Stimulated activated CD8-positive, alpha-beta memory T cell treated with anti-CD3 and anti-CD28 coated beads, Interleukin-7, amount 100 ng/mL, for 1 hour (primary cell): ENCODE measurements at places on chromosomes 1 and 21.

DNA sequence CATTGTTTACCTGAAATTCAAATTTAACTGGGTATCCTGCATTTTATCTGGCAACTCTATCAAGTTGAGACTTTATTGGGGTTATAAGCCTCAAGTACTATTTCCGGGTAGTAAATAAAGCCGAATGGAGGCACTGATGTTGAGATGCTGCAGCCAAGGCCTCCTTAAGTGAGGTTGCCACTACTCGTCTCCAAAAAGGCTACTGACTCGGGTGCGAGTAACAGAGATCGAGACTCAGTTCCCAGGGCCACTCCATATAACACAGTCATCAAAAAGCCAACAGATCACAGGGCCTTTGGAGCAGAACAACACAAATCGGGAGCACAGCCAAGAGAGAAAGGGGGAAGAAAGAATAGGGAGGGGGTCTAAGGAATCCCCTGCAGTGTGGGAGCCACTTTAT lies 524 bp downstream of the COPA start:
- DNase-seq, result no peak

- no peak for DNase-seq
Measured at GRCh38 chr1:6907676-6908434, 122.6 kb downstream of the CAMTA1 start.

DNA sequence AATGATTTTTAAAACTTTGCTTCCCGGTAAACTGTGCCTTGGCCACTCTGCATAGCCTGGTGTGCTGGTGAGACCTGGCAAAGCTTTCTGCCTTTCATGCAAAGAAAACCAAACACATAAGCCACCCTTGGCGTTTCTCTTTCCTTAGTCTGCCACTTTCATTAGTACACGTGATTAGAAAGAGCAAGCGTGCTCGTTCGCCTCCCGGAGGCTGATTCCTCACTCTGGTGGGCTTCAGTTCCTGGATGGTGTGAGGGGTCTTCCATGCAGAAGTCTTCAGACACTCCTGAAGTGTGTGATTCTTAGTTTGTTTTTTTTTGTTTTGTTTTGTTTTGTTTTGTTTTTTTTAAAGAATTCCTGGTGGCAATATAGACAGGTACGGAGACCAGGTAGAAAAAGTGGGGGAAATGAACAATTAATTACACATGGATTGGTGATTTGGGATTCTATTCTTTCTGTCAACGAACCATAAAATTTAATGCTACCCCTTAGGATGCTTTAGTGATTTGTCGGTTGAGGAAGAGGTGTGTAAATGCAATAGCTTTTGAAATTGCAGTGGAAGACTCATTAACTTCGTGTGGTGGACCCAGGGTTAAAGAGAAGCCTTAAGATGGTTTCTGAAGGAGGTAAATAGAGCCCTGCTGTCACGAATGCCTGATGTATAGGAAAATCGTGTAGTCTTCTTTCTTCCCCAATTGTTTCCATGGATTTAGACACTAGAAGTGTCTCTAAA lies 2.1 kb downstream of the GALNT2 start:
- DNase-seq, result no peak

- no peak for DNase-seq
Measured at GRCh38 chr21:44555200-44555875, 3.3 kb downstream of the KRTAP10-3 start.

- DNase-seq, result no peak
Measured at GRCh38 chr1:22176258-22176657, 33.4 kb upstream of the WNT4 start.

- DNase-seq, result no peak
Measured at GRCh38 chr1:215267495-215267894, 185.0 kb downstream of the KCNK2 start.

DNA sequence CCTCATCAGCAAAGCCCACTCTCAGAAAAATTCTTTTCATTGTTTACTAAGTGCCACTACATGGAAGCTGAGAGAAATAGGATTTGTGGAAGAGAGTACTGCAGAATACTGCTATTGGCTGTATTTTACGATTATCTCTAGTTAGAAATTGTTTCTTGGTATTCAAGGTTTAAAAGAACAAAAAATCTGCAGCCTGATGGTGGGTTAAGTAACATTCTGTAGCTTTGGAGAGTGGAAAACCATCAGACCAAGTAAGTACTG lies 27.3 kb downstream of the PTTG1IP start:
- no peak for DNase-seq

DNA sequence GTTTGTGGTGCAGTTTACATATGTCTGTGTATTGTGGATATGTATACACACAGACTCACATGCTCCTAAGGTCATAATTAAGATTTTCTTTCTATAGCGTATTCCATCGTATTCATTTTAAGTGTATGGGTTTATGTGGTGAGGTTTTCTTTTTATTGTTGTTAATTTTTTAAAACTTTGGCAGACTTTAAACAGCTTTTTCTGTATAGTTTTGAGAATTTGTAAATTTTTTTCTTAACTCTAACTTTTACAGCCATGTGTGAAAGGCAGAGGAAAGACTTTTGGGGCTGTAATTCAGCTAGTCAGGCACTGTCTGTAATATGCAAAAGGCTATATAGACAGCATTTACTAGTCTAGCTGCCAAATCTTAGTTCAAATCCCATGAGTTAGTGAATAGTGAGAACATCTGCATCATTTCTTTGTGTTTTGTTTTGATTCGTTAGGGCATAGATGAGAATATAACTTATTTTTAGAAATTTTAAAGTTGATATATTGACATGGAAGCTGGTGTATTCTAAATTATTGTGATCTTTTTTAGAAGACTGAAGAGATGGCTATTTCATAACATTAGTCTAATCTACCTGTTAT lies 2.3 kb downstream of the MAGI3 start:
- no peak for DNase-seq

DNA sequence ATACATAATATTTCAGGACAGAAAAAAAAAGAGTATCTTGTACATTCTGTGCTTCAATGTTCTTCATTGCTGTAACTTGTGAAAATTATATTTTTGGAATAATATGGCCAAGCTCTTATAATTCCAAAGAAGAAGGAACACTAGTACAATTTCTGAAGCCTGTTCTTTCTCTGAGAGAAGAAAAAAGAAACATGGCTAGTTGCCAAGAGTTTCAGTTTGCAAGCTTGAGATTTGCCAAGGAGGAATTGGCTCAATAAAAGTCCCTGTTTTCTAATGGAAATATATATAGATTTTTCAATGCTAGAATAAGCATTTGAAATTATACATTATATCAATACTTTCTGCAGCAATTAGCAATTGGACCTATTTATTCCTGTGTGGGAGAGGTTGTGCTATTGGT lies 285.2 kb upstream of the NEGR1 start:
- DNase-seq, result no peak

- DNase-seq, result no peak
Measured at GRCh38 chr1:239930686-239931262, 160.9 kb upstream of the FMN2 start.

DNA sequence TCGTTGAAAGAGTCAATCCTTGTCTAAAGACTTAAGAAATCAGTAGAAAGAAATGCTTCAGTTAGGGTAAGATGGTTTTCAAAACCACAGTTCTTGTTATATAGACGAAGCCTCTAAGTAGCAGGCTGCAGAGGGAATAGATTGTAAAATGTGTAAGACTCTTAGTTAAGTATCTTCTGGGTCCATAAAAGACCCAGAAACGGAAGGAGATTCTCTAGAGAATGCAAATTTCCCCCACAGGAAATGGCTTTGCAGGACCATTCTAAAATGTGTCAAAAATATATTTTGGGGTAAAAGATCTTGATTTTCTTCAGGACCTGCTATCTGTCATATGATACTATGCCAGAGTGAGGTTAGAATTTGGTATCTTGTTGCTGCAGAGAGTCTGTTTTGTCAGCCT lies 13.4 kb downstream of the OR2T1 start:
- no peak for DNase-seq

GRCh38 chr1:198907423-198907746 lies 268.5 kb downstream of the PTPRC start:
- no peak for DNase-seq

GRCh38 chr1:229068270-229068987 lies 202.5 kb upstream of the RAB4A start:
- no peak for DNase-seq

DNA sequence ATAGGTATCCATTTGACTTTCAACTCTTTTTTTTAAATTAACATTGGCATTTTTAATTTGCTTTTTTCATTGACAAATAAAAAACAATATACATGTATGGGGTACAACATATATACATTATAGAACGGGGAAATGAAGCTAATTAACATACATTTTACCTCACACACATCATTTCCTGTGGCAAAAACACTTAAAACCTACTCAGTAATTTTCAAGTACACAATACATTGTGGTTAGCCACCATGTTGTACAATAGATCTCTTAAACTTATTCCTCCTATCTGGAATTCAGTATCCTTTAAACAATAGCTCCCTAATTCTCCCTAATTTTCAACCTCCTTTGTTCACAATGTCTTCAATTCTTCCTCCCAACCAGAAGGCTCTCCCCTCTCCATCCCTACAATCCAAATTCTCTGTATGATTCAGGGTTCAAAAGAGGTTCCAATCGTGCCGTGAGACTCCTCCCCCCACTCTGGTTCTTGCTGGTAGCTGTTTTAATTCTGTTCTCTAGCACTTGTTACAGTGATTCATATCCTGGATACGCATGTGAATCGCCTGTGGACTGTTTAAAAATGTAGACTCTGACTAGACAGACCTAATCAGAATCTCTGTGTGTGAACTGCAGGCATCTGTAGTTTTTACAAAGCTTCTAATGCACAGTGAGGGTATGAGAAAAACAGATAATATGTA lies 87.6 kb upstream of the DUSP10 start:
- no peak for DNase-seq

DNA sequence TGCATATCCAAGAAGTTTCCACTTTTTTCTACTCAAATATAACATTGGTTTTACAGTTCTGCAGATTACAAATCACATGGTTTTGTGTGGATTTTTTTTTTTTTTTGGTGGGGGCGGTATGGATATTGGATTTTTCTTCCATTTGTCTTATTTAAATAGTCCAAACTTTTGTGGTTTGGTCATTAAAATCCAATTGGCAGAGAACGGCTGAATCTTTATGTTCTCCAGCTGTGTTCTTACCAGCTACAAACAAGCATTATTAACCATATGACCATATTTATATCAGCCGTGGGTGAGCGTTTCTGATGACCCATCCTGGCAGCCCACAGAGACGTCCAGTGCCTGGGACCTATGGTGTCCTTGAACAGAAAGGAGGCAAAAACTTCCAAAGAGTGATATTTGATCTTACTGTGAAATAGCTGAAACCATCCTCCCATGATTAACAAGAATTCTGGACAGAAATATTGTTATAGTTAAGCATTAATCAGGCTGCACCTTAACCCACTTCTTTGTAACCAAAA lies 200.4 kb downstream of the LYPLAL1 start:
- DNase-seq, result no peak

GRCh38 chr21:35597750-35598339 lies 462.5 kb downstream of the SETD4 start:
- no peak for DNase-seq

DNA sequence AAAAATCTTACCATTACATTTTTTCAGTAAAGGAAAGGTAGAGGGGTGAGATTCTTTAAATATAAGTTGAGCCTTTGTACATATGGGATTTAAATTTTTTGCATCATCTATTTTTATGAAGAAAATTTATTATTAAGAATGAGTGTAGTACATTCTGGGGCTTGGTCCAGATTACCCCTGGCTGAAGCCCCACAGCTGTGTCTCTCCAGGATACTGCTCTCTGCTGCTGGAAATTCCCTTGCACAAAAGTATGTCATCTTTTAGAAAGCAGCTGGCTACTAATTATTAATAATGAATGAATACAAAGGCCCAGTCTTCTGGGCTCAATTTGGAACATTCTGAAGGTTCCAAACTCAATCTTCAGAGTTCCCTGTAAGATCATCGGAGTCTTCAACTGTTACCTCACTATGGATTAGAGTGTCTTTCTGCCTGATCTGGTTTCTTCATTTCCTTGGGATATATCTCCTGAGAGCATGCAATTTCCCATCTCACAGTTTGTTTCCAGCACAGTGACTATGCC lies 428.6 kb upstream of the BRINP3 start:
- no peak for DNase-seq

DNA sequence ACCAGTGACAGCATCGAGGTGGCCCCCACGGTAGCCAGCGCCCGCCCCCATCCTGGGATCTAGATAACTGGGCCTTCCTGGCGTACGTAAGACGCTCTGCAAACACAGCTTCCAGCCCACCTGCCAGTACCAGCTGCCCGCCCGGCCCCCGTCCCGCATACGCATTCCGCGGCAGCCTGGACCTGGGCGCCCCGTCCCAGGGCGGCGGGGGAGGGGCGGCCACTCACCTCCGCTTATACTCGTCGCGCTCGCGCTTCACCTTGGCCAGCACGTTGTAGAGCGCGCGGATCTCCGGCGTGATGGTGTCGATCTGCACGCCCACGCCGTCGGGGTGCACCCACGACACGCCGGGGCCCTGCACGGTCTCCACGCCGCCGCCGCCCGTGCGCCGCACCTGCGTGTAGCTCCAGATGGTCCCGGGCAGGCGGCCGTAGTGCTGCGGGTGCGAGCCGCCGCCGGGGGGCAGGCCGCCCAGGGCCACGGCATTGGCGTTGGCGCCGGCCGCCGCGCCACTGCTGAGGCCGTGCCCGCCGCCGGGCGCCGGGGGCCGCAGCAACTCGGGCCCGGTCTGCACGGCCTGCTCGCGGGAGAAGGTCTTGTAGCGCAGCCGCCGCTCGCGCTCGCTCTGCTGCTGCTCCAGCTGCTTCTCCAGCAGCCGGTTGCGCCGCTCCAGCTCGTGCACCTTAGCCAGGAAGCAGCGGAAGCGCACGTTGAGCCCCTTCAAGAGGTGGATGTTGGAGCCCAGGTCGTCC lies 859 bp downstream of the IFFO2 start:
- DNase-seq, result no peak

DNA sequence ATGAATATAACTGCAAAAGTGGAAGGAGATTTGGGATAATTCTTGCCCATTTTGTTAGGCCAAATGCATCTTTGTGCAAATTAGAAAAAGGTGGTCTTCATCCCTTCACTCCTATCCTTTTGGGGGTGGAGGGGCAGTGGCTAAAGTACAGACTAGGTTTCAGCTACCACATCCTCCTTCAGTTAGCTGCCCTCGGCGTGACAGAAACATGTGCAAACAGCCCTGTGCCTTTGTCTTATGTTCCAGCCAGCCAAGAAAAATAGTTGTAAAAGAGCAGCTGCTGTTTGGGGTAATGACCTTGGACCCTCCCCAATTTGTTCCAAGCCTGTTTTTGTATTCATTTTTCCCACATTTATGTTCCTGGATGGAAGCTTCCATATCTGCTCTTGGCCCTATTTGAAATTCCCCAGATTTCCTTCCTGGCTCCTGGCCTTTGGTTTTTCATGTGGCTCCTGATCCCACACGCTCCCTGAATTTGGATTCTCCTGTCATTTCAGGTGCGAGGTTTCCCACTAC lies 8.3 kb upstream of the LGALS8 start:
- no peak for DNase-seq

GRCh38 chr1:119711804-119712341 lies at the start of gene PHGDH:
PHGDH (plus strand) TSS chr1:119711934; CDS start chr1:119712023, 89 bp downstream.
- no peak for DNase-seq
